ENCODE measurements at places on chromosomes 3 and 15. TPM values are rescaled to one million over a fixed set of nuclear protein-coding genes. Genes with fewer than 3 reads are reported as not detected.
A peak's percentile ranks its signal among the peaks of the same experiment; 100 is the strongest.

DNA sequence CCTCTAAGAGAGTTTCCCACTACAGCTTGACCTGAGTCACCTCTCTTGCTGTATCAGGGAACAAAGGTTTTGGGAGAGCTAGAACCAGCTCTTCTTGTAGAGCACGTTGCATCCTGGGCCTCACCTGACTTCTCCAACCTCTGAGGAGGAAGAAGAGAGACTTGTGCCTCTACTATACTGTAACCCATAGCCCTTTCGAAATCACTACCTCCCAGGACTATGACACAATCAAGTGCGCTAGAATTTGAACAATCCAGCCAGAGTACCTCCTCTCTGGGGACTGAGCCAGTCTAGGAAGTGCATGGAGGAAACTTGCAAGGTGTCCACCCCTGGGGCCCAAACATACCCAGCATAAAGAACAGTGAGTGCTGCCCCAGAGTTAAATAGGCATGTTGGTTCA lies 192.8 kb upstream of the BHLHE40 start:
- no peak overlapping the region for H3K4me3 ChIP-seq
- peaks cover 2% of the 10 kb centered on the region for H3K4me1 ChIP-seq
- peaks cover 50% of the 10 kb centered on the region for H3K36me3 ChIP-seq
- no peaks in the 10 kb centered on the region for H3K27me3 ChIP-seq

- H3K27ac ChIP-seq: no peak overlapping the region
- no peak for DNase-seq
- no peak overlapping the region for H3K4me3 ChIP-seq
- no peaks in the 10 kb centered on the region for H3K27me3 ChIP-seq
These were observed 24.5 kb upstream of the RNF111 start for GRCh38 chr15:58962662-58963565.

GRCh38 chr3:148023994-148024393 lies 614.8 kb downstream of the ZIC1 start:
- no peak overlapping the region for H3K4me3 ChIP-seq
- no peaks in the 10 kb centered on the region for H3K4me1 ChIP-seq
- no peak for DNase-seq
- no peaks in the 10 kb centered on the region for H3K36me3 ChIP-seq
- H3K27ac ChIP-seq: no peak overlapping the region

DNA sequence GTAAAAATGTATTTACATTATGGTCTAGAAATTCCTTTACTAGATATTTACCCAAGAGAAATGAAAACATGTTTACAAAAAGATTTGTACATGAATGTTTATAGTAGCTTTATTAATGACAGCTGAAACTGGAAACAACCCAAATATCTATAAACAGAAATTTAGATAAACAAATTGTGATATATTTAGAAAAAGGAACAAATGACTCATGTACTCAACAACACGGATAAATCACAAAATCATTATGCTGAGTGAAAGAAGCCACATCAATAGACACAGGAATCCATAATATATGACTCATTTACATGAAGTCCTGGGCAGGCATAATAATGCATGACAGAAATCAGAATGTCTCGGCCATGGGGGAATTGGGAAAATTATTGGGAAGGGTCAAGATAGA lies 1020.2 kb downstream of the SQOR start:
- no peak overlapping the region for H3K4me3 ChIP-seq
- no peaks in the 10 kb centered on the region for H3K27me3 ChIP-seq
- no peaks in the 10 kb centered on the region for H3K36me3 ChIP-seq
- H3K4me1 ChIP-seq: no peaks in the 10 kb centered on the region

- peaks cover 62% of the 10 kb centered on the region for H3K27me3 ChIP-seq
- peaks cover 22% of the 10 kb centered on the region for H3K4me1 ChIP-seq
- no peak for DNase-seq
- no peaks in the 10 kb centered on the region for H3K36me3 ChIP-seq
These were observed 2.3 kb downstream of the OCA2 start for GRCh38 chr15:28096670-28097431.

GRCh38 chr3:120730576-120731542 lies 11.5 kb downstream of the RABL3 start:
- H3K27me3 ChIP-seq: no peaks in the 10 kb centered on the region
- peaks cover 6% of the 10 kb centered on the region for H3K4me1 ChIP-seq
- H3K36me3 ChIP-seq: peaks cover 21% of the 10 kb centered on the region
- no peak overlapping the region for H3K4me3 ChIP-seq
- H3K27ac ChIP-seq: no peak overlapping the region
- no peak for DNase-seq

DNA sequence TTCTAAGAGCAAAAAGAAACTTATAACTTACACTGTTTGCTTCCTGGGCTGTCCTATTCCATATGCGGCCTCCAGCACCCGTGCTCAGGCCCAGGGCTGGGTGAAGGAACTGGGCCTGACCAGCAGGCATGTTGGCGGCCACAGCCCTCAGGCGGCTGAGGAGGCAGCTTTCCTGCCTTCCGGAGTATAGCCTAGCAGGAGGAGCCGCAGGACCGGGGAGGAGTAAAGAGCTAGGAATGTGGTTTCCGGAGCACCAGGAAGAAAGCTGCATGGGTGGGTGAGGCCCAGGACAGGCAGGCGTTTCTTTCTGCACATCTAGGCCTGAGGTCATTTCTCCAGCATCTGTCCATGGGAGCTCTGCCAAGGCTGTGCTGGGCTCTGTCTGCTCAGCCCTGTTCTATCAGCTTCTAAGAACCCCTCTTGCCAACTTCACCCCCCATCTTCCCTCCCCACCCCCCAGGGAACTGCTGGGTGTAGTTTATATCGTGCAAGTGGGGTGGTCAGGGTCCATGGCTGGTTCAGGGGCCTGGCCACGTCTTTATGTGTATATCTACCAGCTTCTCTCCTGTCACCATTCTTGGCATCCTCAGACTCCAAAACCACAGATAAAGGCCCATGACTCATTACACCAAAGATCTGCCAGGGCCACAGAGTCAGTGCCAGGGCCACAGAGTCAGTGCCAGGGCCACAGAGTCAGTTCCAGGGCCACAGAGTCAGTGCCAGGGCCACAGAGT lies 7.8 kb upstream of the KIF7 start:
- H3K4me3 ChIP-seq: no peak overlapping the region
- no peaks in the 10 kb centered on the region for H3K36me3 ChIP-seq
- peaks cover 24% of the 10 kb centered on the region for H3K27me3 ChIP-seq

- H3K4me3 ChIP-seq: no peak overlapping the region
- H3K27ac ChIP-seq: no peak overlapping the region
- H3K36me3 ChIP-seq: no peaks in the 10 kb centered on the region
- H3K27me3 ChIP-seq: peaks cover 18% of the 10 kb centered on the region
- H3K4me1 ChIP-seq: no peaks in the 10 kb centered on the region
These were observed 75.3 kb upstream of the HRH1 start for GRCh38 chr3:11078826-11079515.

DNA sequence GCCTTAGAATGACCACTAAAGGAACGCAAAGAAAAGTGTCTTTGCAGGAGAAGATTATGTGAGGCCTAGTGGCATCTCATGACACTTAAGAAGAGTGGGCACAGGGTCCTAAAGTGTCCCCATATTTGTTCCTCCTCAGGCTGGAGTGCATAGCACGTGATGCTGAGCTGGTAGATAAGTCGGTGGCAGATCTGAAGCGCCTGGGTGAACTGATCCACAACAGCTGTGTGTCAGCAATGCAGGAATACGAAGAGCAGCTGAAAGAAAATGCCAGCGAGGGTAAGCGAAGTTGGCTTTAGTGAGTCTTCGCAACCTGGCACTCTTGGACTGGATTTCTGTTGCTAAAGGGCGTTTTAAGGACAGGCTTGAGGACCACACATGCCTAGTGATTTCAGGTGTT lies 92.6 kb downstream of the CHD2 start:
- H3K4me3 ChIP-seq: no peak overlapping the region
- H3K4me1 ChIP-seq: peaks cover 12% of the 10 kb centered on the region
- no peak for DNase-seq
- peak overlapping the region; percentile 28 for H3K27ac ChIP-seq
- peaks cover 59% of the 10 kb centered on the region for H3K36me3 ChIP-seq

- no peaks in the 10 kb centered on the region for H3K27me3 ChIP-seq
- no peak overlapping the region for H3K27ac ChIP-seq
- no peaks in the 10 kb centered on the region for H3K36me3 ChIP-seq
These were observed 5.6 kb upstream of the NCEH1 start for GRCh38 chr3:172716476-172716875.

DNA sequence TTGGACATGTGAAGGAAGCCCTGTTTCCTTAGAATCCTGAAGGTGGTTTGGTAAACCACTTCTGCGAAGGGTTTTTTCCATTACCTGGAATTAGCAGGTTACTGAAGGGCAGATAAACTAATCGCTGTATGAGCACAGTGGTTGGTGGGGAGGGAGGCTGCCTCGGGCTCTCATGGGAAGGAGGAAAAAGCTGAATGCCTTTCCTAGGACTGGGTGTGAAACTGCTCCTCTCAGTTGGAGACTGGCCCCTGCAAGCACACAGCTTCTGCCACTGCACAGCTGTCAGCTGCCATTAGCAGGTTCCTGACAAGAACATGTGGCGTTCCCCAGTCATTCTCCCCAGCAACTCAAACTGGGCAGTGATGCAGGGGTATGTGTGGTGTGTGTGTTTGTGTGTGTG lies 376.3 kb downstream of the GAP43 start:
- no peaks in the 10 kb centered on the region for H3K4me1 ChIP-seq
- no peaks in the 10 kb centered on the region for H3K36me3 ChIP-seq
- no peak for DNase-seq
- no peak overlapping the region for H3K27ac ChIP-seq

Gene PP2D1
- not detected for total RNA-seq

Gene ATP13A5
- total RNA-seq: not detected

Gene RAP2B
- total RNA-seq: 8.6 TPM

Gene SI
- not detected for total RNA-seq

Gene NR2E3
- total RNA-seq: not detected

Gene UBL7
- total RNA-seq: 43.0 TPM
